NCI-H82 (cell line): ENCODE measurements at places on chromosomes 12 and 14.

- no peak for DNase-seq
These were observed 27.2 kb downstream of the VCPKMT start for GRCh38 chr14:50089208-50089607.

DNA sequence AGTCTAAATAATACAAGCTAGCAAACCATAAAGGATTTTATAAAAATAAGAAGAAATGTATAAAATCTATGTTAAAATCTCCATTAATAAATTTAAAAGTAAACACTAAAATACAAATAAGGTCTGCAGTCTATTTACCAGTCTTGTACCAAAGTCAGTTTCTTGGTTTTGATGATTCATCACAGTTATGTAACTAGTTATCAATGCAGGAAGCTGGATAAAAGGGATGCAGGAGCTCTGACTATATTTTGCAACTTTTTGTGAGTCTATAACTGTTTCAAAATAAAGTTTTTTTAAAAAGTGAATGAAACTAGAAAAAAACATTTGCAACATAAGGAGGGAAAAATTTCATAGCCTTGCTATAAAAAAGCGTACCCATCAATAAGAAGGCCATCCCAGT, 151.5 kb downstream of the DERA start:
- DNase-seq = no peak

GRCh38 chr12:116626153-116626552, 67.0 kb downstream of the MAP1LC3B2 start:
- no peak for DNase-seq

- DNase-seq = no peak
These were observed 564 bp downstream of the ATXN3 start for GRCh38 chr14:92105893-92106142.

- peak; percentile 70 for DNase-seq
These were observed 10.6 kb downstream of the RARG start for GRCh38 chr12:53221203-53222080.

GRCh38 chr14:37047226-37047625, 125.2 kb downstream of the SLC25A21 start:
- no peak for DNase-seq

DNA sequence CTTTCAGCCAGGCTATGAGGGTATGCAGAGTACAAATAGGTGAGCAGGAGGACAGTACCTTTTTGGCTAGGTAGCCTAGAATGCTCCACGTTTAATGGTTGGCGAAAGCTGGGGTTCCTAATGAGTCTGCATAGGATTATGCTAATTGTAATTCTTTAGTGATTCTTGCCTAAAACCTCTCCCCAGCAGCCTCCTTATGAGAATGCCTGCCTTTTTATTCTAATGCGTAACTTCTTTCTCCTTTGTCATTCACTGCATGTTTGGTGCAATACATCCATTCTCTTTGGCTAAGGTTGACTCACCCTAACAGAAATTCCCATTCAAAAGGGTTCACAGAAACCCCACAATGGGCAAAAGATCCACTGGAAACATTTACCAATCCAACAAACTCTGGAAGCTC, 752.2 kb downstream of the FSCB start:
- no peak for DNase-seq

GRCh38 chr12:69837191-69837590, 12.2 kb downstream of the MYRFL start:
- no peak for DNase-seq
